ENCODE measurements at places on chromosomes 3 and 15.

DNA sequence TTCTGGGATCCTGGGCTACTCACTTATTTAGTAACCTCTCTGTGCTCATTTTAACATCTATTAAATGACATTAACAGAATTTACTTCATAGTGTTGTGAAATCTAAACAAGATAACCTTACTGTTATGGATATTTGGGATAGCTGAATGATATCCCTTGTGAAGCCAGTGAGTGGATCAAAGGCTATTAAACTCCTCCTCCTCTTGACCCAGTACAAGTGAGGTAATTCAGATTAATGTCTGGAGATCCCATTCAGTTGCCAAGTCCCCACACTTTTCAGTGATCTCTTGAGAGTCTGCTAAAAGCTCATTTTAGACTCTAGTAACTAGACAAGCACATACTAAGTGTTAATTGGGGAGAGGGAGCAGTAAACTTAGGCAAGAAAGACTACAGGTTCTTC is 2.5 kb upstream of the ANKRD28 start:
- no peak for DNase-seq

DNA sequence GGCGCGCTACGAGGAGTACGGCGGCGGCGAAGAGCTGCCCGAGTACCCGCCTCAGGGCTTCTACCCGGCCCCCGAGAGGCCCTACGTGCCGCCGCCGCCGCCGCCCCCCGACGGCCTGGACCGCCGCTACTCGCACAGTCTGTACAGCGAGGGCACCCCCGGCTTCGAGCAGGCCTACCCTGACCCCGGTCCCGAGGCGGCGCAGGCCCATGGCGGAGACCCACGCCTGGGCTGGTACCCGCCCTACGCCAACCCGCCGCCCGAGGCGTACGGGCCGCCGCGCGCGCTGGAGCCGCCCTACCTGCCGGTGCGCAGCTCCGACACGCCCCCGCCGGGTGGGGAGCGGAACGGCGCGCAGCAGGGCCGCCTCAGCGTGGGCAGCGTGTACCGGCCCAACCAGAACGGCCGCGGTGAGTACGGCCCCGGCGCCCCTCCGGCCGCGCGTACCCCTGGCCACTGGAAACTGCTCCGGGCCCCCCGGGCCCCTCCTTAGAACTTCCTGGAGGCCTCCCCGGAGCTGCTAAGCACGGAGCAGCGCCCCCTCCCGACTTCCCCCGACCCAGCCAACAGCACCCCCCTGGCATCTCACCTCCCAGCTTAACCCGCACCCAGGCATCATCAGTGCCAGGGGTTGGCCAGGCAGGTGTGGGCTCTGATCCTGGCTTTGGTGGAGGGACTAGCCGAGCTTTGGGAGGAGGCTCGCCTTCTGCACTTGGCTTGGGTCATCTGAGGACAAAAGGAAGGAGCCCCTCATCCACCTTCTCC is 1.4 kb downstream of the LOXL1 start:
- peak; percentile 73 for DNase-seq

DNA sequence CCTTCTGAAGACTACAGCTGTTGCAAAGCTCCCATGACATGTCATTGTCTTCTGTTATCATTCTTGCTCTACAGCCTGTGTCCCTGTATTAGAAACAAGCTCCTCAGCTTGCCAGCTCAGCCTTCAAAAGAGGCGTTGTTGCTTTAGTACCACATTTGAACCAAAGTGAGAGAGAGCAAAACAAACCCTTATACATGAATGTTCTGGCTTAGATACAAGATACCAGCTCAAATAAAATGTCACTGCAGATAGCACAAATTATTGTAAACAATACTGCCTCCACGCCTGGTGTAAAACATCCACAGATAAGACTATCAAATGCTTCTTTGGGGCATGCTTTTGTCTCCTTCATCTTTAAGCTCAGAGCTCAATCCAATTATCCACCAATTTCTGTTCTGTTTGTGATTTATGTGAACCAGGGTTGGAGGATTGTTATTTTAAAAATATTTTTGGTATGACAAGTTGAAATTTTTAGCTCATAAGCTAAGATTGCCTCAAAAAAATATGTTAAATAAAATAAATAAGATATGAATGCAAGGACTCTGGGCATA is 403.6 kb upstream of the CDIN1 start:
- no peak for DNase-seq

DNA sequence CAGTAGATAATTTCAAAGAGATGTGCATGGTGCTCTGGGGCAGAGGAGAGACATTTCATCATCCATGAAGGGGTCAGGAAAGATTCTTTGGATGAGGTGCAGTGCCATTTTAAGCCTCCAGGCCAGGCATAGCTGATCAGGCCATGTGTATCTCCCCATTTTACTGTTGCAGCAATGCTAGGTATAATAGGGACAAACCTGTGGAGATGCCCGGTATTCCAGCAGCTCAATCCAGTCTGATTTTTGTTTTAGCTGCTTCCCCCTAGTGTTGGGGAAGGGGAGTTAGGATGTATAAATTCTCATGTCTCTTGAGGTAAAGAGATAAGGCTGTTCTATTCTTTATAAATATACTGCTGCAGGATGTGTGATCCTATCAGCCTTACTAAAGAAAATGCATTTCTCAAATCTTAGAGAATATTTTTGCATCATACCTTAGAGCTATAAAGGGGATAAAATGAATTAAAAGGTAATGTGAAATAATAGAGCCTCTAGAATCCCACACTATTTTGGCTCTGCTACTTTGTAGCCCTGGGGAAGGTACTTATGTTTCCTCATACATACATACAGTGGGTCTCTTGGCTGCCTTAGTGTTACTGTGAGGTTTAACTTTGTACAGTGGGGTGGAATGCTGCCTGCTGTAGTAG is 5.2 kb downstream of the CDV3 start:
- peak; percentile 37 for DNase-seq

GRCh38 chr3:83622526-83622925 is 1336.3 kb upstream of the CADM2 start:
- no peak for DNase-seq

DNA sequence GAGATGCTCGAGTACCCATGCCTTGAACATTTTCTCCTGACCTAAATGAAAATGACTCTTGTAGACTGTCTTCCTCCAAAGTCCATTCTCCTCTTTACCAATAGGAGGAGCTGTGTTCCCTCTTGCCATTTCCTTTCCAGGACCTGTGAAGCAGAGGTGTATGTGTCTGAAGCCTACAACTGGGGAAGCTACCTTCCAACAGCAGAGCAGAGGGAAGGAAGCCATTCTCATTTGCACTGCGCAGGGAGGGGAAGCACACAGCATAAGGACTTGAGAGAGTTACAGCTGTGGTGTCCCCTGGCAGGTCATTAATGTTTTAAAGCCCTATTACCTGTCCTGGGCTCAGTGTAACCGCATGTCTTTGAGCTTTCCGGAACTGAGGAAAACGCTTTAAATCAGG is 38.7 kb downstream of the HSPBAP1 start:
- DNase-seq = peak; percentile 49

DNA sequence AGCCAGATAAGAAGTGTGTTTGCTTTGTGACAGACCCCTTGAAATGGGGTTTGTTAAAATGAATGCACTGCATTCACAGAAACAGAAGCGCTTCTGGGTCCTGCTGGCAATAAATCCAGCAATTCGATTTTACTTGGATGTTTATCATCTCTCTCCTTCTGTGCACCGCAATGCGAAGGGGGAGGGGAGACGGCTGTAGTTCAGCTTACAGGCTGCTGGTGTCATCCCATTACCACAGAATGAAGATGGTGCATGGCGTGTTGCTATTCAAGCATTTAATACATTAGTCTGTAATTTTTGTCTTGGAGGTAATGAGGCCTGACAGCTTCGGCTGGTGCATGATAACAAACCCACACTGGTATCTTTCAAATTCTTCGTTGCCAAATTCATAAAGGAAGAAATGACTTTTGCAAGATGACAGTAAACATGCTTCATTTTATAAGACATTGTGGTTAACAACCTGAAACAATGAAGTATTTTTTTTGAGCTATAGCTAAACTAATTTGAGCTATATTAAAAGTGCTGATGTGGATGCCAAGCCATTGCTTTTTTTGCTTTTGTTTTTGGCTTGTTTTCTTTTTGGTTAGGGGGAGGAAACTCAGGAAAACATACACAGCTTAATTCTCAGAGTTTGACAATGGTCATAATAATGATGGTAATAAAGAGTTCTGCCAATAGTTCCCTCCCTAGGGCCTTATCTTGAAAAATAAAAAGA is 418.3 kb downstream of the OTOL1 start:
- DNase-seq = peak; percentile 7

DNA sequence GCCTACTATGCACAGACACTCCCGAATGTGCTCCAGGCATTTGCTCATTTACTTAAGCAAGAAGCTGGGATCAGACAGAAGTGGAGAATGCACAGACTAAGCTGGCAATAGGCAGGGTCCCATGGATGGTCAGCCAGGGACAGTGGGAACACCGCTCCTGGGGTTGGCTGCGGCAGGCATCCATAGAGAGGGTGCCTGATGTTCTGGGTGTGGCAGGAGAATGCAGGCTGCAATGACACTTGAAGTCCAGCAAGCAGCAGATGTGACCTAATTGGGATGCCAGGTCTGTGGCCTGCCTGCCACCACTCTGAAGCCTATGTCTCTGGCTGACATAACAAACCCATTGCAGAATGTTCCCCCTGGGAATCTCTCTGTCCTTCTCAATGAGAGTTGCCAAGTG is 40.2 kb upstream of the SLC6A11 start:
- no peak for DNase-seq

DNA sequence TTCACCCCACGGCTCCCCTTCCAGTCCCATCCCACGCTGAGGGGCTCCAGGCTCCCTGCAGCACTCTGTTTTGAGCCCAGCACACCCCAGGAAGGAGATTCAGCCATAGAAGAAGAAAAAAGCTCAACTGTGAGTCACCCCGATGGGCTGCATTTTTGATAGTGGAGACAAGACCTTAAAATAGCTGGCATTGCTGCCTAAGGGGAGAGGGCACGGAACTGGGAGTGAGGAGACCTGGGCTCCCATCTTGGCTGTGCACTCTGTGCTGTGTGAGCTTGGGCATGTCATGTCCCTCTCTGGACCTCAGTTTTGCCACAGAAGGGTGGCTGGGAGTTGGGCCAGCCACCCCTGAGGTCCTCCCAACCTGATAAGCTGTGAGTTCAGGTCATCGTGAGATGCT is 57.2 kb upstream of the SMAD6 start:
- DNase-seq = peak; percentile 67

DNA sequence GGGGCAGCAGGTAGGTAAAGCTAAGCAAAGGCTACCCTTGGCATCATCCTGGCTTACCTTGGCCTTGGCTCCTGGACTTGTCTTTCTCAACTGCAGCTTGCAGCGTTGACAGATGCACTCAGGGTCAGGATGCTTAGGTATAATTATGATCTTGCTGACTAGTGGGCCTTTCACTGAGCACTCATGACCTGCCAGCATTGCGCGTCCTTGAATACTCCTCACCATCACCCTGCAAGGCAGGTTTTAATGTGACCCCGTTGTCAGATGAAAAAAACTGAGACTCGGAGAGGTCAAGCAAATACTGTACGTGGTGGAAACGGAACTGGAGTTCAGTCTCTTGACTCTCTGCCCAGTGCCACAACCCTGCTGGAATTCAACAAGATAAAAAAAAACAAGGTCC is 126.7 kb downstream of the OPA1 start:
- DNase-seq = no peak

DNA sequence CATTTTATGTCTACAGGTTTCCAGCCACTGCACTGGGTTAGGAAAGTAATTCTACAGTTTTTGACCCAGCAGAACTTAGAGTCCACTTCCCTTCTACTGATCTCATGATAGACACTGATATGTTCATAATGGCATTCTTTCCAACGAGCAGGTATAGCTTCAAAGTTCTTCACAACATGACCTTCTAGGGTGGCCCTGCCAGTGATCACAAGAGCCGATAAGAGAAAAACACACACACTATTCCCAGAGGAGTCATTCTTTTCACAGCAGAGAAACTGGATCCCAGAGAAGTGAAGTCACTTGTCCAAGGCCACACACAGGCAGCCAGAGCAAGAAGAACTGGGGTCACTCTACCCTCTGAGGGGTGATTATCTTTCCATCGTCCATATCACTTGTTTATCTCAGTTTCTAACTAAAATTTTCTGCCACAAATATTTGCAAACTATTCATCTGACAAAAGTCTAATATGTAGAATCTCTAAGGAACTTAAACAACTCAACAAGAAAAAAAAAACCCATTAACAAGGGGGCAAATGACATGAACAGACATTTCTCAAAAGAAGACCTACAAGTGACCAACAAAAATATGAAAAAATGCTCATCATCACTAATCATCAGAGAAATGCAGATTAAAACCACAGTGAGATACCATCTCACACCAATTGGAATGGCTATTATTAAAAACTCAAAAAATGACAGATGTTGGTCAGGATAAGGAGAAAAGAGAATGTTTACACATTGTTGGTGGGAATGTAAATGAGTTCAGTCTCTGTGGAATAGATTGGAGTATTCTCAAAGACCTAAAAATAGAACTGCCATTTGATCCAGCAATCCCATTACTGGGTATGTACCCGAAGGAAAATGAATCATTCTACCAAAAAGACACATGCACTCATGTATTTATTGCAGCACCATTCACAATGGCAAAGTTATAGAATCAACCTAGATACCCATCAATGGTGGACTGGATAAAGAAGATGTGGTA is 31.5 kb downstream of the SPTSSB start:
- no peak for DNase-seq

DNA sequence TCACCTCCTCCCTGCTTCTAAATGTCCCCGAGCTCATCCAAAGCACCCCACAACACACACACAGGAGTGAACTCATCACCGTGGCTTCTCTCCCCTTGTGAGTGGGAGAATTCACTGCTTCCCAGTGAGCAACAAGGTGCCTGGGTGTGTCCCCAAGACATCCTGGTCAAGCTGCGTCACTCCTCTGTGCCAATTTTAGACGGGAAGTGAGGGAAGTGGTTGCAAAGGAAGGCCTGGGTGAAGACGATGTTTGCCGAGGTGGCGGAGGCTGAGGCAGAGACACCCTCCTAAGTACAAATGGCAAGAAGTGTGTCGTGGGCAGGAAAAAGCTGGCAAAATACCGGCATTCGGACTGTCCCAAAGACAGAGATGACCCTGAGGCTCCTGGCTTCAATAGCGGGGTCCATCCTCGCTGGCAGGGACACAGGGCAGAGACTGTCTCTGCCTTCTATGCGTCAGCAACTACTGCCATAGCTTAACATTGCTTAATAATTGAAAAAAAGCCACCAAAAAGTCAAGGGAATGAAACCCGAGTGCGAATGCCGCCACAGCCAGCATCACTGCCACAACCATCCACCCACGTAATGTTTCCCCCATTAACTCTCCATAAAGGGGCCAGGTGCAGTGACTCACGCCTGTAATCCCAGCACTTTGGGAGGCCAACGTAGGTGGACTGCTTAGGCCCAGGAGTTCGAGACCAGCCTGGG is 72.8 kb downstream of the VGLL4 start:
- DNase-seq = no peak

- peak; percentile 84 for DNase-seq
Observed at GRCh38 chr3:52670621-52671521, 14.8 kb downstream of the PBRM1 start.

Measured in AG08396 (cell line).